ENCODE measurements at places on chromosomes 16 and 17.

- no peak for DNase-seq
Measured at GRCh38 chr17:51263006-51263405, 2.7 kb downstream of the UTP18 start.

GRCh38 chr16:13313351-13313750 lies 412.0 kb downstream of the SHISA9 start:
- no peak for DNase-seq

GRCh38 chr17:19705771-19706770 lies 10.3 kb downstream of the SLC47A2 start:
- DNase-seq, result no peak

GRCh38 chr16:10641953-10642949 lies 52.5 kb downstream of the TEKT5 start:
- no peak for DNase-seq

DNA sequence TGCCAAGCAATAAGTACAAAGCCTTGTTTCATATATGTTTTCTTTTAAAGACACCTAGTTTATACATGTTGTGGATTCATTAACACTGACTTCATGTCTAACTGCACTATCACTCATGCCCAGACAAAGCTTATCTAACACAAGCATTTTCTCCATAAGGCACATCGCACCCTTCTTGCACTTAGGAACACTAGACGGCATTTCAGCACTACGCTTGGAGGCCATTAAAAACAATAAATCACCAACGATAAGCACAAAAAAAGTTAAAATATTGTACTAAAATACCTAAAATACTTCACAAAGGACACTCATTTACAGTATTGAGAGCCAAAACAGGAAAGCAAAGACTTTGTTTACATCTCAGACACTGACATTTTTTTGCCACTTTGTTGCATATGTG lies 39.0 kb upstream of the TEKT3 start:
- no peak for DNase-seq

GRCh38 chr17:14310605-14311004 lies 9.7 kb downstream of the HS3ST3B1 start:
- DNase-seq, result no peak

DNA sequence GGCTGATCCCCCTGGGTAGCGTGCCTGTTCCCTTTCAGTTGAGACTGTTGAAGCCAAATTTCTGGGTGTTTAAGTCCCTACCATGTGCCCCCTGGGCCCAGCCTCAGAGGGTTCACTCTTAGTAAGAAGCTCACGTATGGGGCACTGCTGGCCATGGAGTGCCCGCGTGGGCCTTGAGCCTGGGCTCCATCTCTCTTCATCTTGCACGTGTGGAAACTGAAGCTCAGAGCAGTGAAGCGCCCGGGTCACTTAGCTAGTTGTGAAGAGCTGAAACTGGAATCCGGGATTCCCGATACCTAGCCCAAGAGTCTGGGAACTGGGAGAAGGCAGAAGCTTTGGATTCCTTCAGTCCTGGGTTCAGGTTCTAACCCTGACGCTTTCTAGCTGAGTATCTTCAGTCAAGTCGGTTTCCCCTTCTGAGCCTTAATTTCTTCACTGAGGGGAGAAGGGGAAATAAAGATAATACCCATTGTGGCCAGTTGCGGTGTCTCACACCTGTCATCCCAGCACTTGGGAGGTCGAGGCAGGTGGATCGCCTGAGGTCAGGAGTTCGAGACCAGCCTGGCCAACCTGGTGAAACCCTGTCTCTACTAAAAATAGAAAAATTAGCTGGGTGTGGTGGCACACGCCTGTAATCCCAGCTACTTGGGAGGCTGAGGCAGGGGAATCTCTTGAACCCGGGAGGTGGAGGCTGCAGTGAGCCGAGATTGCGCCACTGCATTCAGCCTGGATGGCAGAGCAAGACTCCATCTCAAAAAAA lies 103.9 kb downstream of the OR1D5 start:
- no peak for DNase-seq

GRCh38 chr17:38353086-38353604 lies 1.5 kb downstream of the SOCS7 start:
- no peak for DNase-seq

DNA sequence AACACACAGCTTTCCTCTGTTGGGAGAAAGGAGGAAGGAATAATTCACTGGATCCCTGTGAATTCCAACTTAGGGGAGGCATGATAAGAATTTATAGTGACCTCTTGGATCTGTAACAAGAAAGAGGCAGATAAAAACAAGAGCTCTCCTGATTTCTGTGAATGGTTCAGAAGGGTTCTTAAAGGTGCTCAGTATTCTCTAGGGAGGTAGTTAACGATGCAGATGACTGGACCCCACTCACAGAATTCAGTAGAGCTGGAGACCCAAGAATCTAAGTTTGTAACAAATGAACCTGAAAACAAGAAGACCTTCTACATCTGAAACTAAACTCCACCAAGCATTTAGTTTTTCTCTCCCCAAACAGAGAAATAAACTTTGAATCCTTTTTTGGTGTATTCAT lies 8.6 kb downstream of the ZNRF1 start:
- no peak for DNase-seq

GRCh38 chr17:38583176-38583575 lies 22.6 kb downstream of the SRCIN1 start:
- no peak for DNase-seq

DNA sequence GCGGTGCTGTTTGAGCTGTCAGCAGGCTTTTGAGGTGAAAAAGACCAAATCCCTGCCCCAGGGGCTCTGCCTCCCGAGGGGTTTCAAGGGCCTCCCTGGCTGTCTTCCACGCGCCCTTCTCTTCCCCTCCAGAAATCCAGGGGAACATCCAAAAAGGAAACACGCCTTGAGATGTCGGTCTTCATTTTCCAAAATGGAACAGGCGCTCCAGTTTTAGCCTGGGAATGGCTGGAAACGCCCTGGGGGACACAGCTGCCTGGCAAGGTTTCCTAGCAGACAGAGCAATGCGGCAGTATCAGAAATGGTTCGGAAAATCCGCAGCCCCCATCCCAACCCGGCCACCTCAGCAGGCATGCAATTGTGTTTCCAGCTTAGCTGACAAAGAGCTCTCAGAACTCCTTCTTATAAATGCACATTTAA lies 16.6 kb upstream of the LITAF start:
- DNase-seq, result no peak

- no peak for DNase-seq
Measured at GRCh38 chr17:55283256-55283965, 18.7 kb downstream of the HLF start.

All from KBM-7 (cell line).